ENCODE measurements at places on chromosomes 1 and 21.

DNA sequence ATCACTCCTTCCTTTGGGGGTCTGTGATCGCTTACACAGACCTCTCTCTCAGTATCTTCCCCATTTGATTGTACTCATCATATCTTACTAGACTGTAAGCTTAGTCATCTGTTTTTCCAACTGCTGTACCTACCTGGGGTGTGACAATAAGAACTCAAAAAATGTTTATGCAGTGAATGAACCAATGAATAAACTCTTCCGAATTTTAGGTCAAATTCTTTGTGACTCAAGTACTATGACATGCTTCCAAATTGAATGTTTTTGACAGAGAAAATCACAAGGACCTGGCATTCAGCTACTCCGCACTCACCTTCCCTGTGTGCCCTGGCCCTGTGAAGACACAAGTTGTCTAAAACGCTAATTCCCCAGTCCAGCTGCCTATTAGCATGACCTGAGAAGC is 42.1 kb downstream of the TMCO4 start:
- no peak for DNase-seq

DNA sequence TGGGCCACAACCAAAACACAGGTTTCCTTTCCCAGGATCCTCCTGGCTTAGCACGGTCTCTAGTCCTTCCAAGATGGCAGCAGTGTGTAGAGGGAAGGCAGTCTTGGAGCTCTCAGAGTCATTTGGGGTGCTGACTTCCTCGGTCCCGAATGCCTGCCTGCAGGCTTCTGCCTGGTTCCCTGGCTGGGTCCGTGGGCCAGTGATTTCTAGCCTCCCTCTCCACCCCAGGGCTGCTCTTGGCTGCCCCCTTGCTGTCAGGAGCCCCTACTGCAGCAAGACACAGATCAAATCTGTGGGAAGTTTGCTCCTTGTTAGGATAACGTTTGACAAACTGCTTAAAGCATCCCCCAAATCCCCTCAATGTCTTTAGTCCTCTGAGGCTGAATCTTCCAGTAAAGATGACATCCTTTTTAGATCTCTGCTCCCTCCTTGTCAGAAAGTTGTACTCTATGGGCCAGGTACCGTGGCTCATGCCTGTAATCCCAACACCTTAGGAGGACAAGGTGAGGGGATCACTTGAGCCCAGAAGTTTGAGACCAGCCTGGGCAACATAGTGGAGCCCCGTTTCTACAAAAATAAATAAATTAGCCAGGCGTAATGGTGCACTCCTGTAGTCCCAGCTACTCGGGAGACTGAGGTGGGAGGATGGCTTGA is 272.5 kb downstream of the RRAGC start:
- DNase-seq = peak; percentile 64

GRCh38 chr1:22967833-22968232 is 4.8 kb downstream of the LACTBL1 start:
- DNase-seq = no peak

DNA sequence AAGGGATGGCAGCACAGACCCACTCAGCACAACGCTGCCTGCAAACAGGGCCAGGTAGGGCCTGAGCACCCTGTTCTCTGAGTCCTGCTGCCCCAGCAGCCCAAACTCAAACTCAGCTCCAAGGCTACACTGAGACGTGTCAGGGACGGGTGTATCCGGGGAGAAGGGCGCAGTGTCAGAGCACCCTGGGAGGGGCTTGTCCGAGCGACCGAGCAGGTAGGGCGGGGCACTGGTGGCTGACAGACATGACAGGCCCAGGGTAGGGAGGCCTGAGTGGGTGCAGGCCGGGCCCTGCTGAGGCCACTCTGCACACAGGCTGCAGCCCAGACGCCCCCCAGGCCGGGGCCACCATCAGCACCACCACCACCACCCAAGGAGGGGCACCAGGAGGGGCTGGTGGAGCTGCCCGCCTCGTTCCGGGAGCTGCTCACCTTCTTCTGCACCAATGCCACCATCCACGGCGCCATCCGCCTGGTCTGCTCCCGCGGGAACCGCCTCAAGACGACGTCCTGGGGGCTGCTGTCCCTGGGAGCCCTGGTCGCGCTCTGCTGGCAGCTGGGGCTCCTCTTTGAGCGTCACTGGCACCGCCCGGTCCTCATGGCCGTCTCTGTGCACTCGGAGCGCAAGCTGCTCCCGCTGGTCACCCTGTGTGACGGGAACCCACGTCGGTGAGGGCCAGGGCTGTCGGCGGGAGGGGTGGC is 5.5 kb downstream of the SCNN1D start:
- no peak for DNase-seq

- DNase-seq = no peak
Observed at GRCh38 chr1:243786531-243786930, 63.5 kb downstream of the AKT3 start.

GRCh38 chr1:26922431-26922729 is 837 bp downstream of the NUDC start:
- DNase-seq = no peak

GRCh38 chr1:18852501-18852900 is 7.0 kb downstream of the TAS1R2 start:
- no peak for DNase-seq

- no peak for DNase-seq
Observed at GRCh38 chr1:39160703-39161102, 43.8 kb upstream of the MACF1 start.

DNA sequence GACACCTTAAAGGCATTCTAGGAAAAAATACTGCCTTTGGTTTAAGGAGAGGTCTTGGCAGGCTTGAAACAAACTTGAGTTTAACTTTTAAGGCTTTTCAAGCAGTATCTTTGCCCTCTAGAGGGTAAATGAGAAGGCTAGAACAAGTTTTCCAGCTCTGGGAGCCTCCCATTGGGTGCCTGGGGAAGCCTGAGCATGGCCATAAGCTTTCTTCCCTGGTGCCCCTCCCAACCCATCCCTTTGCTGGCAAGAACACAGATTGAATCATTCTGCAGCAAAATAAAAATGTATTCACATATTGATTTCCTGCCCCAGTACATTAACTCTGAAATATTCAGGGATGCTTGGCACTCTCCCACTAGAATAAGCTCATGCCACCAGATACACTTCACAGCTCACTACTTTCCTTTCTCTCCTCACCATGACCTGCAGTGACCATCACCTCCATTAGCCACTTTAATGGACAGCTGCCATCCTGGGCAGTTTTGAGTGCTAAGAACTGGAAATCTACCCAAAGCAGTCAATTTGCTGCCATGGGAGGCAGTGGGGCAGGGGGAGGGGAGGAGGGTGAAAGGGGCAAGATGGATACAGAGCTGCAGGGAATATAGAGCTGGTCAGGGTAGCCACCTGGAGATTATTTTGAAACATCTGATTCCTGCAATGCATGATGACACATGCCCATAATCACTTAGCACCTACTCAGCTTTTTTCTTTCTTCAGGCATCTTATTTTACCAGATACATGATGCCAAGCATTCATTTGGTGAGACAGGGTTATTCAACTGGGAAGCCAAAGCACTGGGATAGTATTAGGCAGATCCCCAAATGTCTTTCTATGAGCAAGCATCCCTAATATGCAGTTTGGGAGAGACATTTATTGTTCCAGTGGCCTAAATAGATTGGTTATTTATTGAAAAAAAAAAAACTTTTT is 140.6 kb downstream of the SYT2 start:
- DNase-seq = no peak
